GM10248 (cell line): ENCODE measurements at places on chromosomes 4 and X.
A peak's percentile ranks its signal among the peaks of the same experiment; 100 is the strongest.

GRCh38 chr4:138428611-138429010, 186.5 kb upstream of the SLC7A11 start:
- no peak for DNase-seq

GRCh38 chr4:48341776-48342605, 662 bp downstream of the SLAIN2 start:
- peak; percentile 45 for DNase-seq

- no peak for DNase-seq
Observed at GRCh38 chr4:675036-675882, 917 bp downstream of the MYL5 start.

DNA sequence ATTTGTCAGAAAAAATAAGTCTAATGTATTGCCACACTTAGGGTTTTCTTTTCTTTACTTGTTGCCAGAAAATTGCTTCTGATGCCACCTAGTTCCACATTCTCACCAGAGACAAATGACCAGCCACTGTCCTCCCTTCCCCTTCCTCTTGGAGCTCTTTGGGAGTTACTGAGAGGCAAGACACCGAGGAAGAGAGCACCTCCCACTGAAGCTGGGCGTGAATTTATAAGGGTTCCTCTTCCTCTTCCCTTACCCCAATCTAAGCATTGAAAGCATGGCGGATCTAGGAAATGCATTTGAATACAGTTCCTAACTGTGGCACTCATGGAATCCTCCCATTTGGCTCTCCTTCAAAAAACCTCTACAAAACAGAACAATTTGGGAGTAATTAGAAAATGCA, 30.0 kb downstream of the ANXA3 start:
- no peak for DNase-seq

DNA sequence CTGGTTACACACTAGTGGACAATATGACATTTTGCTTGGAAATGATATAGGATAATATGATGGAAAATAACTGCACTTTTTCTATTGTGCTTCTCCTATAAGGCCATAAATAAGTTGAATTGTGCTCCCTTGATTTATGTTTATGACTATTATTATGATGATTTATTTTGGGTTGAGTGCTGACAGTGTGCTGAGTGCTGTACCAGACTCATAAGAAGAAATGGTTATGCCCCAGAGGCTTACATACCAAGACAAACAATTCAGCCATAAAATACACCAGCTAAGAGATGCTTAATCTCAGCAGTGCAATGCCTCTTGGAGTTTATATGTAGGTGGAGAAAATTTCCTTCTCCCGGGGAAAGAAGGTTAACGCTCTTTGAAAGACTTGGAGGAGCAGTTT, 199.8 kb upstream of the NOCT start:
- no peak for DNase-seq

GRCh38 chr4:3047464-3048286, 26.7 kb downstream of the HTT-AS start:
- DNase-seq: peak; percentile 72

DNA sequence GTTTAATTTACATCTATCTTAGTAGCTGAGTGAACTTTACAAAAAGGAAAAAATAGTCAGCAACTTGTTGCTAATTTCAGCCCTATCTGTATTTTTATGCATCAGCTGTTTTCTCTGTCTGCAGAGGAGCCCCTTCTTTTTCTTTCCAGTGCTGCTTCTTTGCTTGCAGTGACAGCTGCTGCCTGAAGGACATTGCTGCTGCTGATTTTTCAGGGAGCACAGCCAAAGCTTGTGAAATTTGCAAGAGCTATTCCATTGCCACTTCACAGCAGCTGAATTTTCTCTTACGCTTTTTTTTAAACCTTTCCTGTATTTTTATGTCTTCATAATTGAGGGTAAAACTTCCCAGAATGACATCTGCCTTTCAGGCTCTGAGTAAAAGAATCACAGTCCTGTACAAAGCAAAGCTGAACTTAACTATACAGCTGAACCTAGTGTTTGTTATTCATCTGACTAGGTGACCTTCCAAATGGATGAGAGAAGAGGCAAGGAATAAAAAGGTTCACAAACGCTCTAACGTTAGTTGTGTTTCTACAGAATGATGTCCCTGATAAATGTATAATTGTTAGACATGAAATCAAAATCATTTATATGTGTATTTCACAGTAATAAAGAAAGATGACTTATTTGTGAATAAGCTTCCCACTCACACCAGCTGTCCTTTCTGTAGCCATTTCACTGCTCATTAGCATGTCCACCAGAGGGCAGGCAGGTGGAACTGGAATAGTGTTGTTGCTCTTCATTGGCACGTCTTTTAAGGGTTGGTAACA, 541.4 kb downstream of the ADGRL3 start:
- no peak for DNase-seq

DNA sequence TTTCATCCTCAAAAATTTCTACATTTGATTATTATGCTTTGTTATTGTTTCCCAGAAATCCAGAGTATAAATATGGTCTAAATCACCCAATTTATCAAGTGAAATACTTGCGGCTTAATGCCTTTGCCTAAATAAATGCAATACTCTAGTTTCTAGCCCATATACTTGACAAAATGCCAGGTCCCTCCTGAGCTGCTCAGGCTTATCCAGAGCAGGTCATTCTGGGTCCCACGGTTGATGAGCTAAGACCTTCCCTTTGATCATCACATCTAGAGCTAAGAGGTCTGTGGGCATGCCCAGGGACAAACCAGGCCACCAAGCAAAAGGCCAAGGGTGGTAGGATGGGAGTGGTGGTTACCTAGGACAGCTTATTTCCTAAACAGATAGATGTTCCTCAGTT, 180.1 kb downstream of the SMIM20 start:
- no peak for DNase-seq
